ENCODE measurements at places on chromosomes 11 and 22.
A peak's percentile ranks its signal among the peaks of the same experiment; 100 is the strongest.

- no peak for DNase-seq
Observed at GRCh38 chr11:91263496-91264365, 960.9 kb upstream of the FAT3 start.

DNA sequence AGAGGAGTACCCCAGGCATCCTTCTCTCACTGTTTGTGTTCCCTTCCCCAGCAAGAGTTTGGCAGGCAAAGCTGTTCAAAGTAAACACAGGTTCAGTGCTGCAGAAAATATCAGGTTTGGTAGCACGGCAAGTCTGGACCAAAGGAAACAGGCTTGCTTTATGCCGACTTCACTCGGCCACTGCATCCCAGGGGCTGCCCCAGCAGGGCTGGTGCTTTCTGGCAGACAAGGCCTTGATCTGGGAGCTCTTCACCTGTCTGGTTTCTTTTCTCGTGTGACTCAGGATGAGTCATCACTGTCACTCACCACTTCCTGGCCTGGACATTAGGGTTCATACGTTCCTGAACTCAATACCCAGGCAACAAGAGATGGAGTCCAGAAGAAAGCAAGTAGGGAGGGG, 52.6 kb upstream of the NAV2 start:
- no peak for DNase-seq

- DNase-seq: peak; percentile 51
Observed at GRCh38 chr11:2269601-2270321, 627 bp downstream of the ASCL2 start.

DNA sequence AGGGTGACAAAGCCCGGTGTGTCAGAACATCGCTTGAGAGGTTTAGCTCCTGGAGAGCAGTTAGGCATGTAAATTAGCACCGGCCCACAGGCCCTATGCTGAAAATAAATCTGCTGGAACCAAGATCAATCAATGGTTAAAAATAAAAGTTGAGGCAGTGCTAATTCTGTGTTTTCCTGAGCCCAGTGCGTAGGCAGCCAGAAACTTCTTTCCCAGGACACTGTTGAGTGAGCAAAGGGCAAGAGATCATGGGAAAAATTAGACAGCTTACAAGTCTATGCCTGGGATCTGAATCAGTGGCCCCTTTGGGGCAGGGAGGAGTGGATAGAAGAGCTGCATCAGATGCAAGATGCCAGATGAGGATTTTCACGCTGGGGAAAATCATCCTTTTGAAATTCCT, 539.2 kb downstream of the BUD13 start:
- DNase-seq: no peak

GRCh38 chr11:69654660-69655478, 13.9 kb downstream of the CCND1 start:
- DNase-seq: no peak

DNA sequence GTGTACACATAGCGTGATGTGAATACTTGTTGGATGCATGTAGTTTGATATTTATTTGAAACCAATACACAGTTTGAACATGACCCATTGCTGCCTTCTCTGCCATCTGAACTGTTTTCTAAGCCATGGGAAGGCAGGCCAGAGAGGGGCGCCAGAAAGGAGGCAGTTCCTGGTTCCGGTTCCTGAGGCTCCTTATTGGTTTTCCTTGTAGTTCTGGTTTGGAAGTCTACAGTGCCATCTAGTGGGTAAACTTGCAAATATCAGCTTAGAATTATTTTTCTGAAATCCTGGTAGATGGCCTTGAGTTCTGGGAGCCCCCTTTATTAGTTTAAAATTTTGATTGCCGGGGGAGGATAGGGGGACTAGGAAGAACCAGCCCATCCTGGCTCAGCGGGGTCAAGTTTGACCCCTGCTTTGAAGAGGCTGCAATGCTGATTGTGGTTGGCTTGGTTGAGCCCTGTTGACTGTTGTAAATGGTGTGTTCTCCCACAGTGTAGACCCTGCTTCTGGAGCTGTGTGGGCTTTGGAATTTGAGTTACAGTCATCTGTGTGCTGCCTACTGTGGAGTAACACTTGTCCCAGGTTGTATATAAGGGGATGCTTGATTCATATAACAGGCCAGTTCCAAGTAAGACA, 48.4 kb downstream of the GRAMD1B start:
- DNase-seq: no peak

DNA sequence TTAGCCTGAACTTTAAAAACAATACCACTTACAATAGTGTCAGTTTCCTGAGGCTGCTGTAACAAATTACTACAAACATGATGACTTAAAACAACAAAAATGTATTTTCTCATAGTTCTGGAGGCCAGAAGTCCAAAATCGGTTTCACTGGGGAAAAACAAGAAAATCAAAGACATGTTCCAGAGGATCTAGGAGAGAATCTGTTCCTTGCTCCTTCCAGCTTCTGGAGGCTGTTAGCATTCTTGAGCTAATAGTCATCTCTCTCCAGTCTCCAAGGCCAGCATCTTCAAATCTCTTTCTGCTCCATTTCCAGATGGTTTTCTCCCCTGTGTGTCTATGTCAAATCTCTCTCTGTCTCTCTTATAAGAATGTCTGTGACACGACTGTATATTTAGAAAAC, 67.6 kb upstream of the TEAD1 start:
- DNase-seq: no peak

GRCh38 chr11:33685082-33685481, 15.5 kb downstream of the C11orf91 start:
- no peak for DNase-seq

DNA sequence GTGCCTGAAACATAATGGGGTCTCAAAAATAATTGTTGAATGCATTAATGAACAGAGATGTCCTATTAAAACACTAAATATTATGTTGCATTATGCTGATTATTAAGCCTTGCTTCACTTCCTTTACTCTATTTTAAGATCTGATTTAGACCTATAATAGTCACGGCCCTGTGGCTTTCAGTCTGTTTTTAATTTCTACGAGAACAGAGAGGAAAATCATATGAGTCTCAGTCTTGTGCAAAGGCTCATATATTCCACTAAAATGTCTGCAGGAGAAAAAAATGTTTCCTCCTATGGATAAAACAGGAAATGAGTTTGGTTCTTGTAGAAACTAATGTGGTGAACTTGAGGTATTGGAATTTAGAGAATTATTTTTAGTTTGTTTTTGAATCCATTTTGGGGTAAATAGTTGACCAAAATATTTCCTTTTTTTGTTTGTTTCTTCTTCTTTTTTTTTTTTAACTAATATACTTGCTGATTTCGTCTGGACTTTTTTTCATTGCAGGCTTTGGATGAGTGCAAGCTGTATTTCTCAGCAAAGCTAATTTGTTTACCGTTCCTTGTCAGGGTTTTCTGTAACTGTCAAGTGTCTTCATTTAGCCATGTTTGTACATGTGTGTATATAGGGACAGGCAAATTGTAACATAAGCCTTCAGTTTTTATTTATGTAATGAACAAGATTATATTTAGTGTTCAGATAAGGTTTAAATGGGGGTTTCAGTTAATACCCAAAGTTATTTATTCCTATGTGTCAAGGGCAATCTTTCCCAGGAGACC, 139.1 kb upstream of the DDI1 start:
- DNase-seq: no peak

DNA sequence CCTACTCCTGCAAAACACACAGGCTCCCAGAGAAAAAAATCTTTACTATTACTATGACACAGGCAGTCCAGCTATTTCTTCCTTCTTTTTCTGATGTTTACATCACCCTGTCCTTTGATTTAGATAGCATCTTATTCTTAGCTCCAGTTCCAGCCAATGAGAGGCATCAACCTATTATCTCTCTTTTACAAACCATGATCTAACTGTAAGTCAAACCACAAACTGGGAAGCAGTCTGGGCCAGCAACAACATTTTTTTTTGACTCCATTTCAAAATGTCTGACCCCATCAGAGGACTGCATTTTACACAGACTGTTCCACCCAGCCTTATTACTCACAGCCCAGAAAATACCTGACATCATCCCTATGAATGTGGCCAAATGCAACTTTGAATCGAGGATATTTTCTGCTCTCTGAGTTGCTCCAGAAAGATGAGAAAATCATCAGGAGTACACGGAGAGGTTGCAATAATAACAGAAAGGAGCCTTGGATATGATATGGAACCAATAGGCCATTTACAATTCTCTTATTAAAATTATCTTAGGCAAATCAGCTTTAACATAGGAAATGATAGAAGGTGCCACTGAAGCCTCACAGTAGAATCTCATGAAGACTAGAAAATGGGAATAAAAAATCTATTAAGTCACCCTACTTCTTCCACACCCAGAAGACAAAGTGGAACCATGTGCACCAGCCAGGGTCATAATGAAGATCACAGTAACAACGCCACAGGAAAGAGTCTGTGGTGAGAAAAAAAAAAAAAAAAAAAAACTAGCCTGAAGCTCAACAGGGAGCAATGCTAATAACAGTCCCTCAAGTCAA, 21.2 kb downstream of the TBRG1 start:
- DNase-seq: no peak

DNA sequence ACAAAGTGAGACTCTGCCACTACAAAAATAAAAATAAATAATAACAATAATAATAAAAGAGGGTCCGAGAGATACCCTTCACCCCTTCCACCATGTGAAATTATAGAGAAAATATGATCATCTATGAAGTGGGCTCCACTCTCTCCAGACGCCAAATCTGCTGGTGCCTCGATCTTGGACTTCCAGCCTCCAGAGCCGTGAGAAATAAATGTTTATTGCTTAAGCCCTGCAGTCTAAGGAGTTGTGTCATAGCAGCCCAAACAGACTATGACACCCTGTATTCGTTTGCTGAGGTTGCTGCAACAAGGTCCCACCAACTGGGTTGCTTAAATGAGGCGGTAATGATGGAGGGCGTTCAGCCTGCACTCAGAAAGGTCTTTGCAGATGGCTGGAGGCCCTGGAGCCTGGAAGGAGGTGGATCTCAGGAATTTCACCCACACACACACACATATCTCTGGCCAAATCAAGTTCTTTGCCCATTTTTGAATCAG, 7.6 kb upstream of the SEPTIN5 start:
- DNase-seq: no peak

GRCh38 chr11:965206-965775, 39.6 kb downstream of the AP2A2 start:
- DNase-seq: no peak

DNA sequence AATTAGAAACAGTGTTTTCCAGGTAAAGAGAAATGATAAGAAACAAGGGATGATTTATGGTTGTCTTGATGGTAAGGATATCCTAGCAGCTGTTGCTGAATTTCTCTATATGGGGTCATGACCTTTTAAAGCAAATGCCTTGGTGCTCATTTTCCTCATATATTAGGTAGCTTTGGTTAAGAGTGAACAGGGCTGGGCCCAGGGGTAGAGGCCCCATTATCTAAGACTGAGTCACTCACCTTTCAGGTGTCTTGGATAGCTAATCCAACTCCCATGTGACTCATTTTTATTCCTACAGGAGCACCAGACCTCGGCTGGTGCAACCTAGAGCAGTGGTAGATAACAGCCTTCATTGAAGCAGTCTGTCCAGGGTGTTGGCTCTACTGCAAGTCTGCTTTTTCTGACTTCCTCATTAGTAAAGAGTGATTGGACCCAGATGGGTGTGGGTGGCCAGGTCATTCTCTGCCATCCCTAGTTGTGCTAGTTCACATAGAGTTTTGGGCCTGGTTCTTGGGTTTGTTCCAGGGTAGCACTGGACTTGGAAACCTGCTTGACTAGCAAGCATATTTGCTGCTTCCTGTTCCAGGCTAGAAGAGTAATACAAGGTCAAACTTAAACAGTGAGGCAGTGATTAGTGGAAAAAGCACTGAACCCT, 37.4 kb downstream of the CTNND1 start:
- no peak for DNase-seq

- no peak for DNase-seq
Observed at GRCh38 chr11:115391598-115391997, 112.6 kb downstream of the CADM1 start.

- DNase-seq: no peak
Observed at GRCh38 chr11:77479746-77480352, 6.0 kb upstream of the PAK1 start.

DNA sequence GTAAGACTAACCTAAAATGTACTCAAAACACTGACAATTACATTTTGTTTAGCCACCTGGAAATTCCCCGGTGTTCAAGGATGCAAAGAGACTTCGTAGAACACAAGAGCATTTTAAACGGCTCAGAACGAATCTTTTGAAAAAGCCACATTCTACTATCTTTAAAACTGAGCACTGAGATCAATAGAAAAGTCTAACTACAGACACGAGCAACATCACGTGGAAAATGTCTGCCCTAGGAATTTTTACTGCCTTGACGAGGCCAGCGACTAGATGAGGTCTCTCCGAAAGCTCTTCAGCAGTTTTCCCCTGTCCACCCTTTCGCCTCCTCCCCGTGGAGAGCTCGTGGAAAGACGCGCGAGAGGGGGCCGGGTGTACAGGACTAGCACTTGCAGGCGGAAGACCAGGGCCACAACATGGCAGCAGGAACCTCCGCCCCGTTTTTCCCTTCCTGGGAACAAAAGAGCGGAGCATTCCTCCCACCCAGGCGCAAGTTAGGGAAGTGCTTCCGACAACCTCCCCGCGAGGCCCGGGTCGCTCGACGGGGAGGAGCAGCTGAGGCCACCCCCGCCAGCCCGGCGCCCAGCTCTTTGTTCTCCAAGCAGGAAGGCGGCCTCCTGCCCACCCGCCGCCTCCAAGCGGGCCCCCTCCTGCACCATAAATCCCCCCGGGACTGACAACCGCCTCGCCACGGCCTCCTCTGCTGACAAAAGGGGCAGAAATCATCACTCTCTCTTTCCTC, 1.1 kb downstream of the EIF4G2 start:
- peak; percentile 33 for DNase-seq

DNA sequence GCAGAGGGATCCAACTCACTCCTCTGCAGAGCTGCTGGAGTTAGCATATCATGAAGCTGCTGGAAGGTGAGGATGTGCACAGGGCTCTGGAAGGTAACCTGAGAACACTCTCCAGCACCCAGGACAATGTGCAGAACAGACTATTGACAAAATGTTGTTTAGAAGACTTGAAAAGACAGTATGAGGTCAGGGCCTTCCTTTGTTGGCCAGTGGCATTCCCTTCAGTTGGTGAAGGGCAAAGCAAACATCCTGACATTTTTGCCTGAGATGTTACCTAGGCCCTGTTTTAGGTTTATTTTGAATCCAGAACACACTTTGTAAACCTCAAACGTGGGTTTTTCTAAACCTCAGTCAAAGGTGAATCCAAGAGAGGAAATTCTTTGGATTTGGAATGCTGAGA, 67.8 kb downstream of the DEPDC5 start:
- no peak for DNase-seq

DNA sequence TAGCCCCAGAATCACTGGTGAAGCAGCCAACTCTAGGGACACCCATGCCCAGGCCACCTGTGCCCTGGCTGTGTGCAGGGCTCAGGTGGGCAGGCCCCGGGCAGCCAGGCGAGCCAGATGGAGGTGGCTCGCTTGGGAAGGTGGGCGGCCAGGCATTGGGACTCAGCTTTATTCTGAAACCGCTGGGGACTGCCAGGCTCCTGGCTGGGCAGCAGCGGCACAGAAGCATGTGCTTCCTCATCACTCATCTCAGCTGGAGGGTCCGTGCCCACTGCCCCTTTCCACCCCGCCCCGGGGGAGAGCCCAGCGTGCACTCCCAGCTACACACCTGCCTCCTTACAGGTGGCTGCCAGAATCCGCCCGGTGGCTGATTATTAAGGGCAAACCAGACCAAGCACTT, 27.1 kb upstream of the SLC22A12 start:
- no peak for DNase-seq

GRCh38 chr11:33682446-33682845, 18.2 kb downstream of the C11orf91 start:
- no peak for DNase-seq

All from activated T-cell treated with anti-CD3 and anti-CD28 coated beads for 48 hours (primary cell).